ENCODE measurements at places on chromosomes 2 and 18. TPM values are rescaled to one million over a fixed set of nuclear protein-coding genes. Genes with fewer than 3 reads are reported as not detected.

DNA sequence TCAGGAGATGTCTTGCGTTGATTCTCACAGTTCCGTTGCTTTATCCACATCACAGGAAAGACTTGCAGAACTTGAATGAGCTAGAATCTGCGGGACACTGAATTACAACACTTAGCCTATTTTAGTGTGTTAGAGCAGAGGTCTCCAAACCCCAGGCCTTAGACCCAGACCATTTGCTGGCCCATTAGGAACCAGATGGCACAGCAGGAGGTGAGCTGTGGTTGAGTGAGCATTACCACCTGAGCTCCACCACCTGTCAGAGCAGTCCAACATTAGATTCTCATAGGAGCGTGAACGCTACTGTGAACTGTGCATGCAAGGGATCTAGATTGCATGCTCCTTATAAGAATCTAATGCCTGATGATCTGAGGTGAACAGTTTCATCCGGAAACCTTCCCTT is 3.8 kb downstream of the MRPL30 start:
- H3K4me3 ChIP-seq, result no peak overlapping the region
- H3K27ac ChIP-seq, result no peak overlapping the region
- DNase-seq, result no peak
- H3K27me3 ChIP-seq, result no peaks in the 10 kb centered on the region

DNA sequence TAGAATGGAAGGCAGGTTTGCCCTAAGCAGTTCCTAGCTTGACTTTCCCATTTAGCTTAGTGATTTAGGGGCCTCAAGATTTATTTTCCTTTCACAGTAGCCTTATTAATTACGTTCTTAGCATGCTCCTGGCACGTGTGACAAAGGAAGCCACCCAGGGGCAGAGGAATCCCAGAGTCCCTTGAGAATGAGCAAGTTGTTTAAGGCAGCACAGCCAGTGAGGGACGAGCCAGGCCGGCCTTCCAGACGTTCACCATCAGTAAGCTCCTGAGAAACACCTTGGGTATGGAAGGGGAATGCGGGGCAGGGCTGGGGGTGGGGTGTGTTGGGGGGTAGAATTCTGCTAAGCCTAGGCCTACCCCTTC is 76.3 kb downstream of the SOWAHC start:
- peaks cover 6% of the 10 kb centered on the region for H3K4me1 ChIP-seq
- no peak for DNase-seq
- no peak overlapping the region for H3K27ac ChIP-seq

- no peaks in the 10 kb centered on the region for H3K4me1 ChIP-seq
- DNase-seq, result no peak
- no peaks in the 10 kb centered on the region for H3K36me3 ChIP-seq
- H3K27ac ChIP-seq, result no peak overlapping the region
- no peak overlapping the region for H3K4me3 ChIP-seq
Observed at GRCh38 chr18:66523219-66523991, 80.5 kb downstream of the CDH19 start.

DNA sequence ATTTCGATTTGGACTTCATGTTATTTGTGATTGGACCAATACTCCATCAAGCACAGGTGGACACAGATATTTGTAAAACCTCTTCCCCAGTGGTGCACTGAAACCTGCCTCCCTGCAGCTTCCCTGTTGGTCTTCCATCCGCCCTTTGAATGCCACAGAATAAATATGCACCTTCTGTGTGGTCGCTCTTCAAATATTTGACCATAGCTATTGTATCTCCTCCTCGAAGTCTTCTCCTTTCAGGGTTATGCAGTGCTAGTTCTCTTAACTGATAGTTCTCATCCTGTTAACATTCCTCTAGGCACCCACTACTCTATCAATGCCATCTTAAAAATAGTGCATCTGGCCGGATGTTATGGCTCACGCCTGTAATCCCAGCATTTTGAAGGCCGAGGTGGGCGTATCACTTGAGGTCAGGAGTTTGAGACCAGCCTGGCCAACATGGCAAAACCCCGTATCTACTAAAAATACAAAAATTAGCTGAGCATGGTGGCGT is 12.5 kb downstream of the SPATS2L start:
- H3K4me3 ChIP-seq, result no peak overlapping the region
- no peak overlapping the region for H3K27ac ChIP-seq
- H3K36me3 ChIP-seq, result no peaks in the 10 kb centered on the region
- DNase-seq, result no peak
- H3K27me3 ChIP-seq, result peaks cover 3% of the 10 kb centered on the region
- H3K4me1 ChIP-seq, result peaks cover 7% of the 10 kb centered on the region

DNA sequence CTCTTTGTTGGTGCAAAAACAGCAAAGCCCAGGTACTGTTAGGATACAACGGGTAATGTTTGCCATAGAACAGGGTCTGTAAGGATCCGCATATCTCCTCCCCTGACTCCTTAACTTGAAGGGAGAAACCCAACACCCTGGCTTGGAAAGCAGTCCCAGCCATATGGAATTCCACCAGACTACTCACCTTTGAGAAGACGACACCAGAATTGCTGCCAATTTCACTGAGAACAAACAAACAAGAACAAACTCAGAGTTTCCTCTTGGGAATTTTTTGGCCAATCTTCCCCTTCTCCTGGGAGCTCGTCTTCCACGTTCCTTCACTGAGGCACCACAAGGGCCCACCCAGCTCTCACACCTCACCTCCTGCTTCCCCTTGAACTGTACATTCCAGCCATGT is 29.2 kb downstream of the CAPN14 start:
- no peak overlapping the region for H3K27ac ChIP-seq
- no peaks in the 10 kb centered on the region for H3K4me1 ChIP-seq
- no peak overlapping the region for H3K4me3 ChIP-seq
- H3K27me3 ChIP-seq, result no peaks in the 10 kb centered on the region

- DNase-seq, result peak; percentile 81
- peaks cover 46% of the 10 kb centered on the region for H3K4me1 ChIP-seq
- H3K36me3 ChIP-seq, result no peaks in the 10 kb centered on the region
- peak overlapping the region; percentile 47 for H3K27ac ChIP-seq
- no peaks in the 10 kb centered on the region for H3K27me3 ChIP-seq
Observed at GRCh38 chr2:136242687-136243277, 124.8 kb upstream of the CXCR4 start.

- H3K4me3 ChIP-seq, result no peak overlapping the region
- peaks cover 1% of the 10 kb centered on the region for H3K27me3 ChIP-seq
- no peaks in the 10 kb centered on the region for H3K36me3 ChIP-seq
- peaks cover 5% of the 10 kb centered on the region for H3K4me1 ChIP-seq
- no peak overlapping the region for H3K27ac ChIP-seq
- no peak for DNase-seq
Observed at GRCh38 chr18:72555968-72556367, 11.8 kb upstream of the CBLN2 start.

DNA sequence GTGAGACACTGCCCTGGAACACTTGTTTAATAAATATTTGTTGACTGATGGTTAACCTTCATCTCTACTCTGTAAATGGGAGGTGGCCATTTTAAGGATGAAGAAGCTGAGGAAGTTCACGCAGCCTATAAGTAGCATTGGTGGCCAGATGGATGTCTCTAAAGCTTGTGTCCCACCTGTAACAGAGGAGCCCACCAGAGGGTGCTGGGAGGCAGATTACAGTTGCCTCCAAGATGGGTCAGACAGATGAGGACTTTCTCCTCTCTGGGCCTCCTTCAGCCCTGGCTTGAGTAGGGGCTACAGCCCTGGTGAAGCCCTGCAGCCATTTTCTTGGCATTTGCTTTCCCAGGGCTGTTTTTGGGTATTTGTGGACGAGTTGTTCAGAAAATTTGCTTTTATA is 45.0 kb upstream of the MCFD2 start:
- peaks cover 32% of the 10 kb centered on the region for H3K36me3 ChIP-seq
- peak; percentile 16 for DNase-seq
- no peak overlapping the region for H3K27ac ChIP-seq
- no peak overlapping the region for H3K4me3 ChIP-seq

- H3K27me3 ChIP-seq, result peaks cover 6% of the 10 kb centered on the region
- no peak overlapping the region for H3K27ac ChIP-seq
- H3K4me3 ChIP-seq, result no peak overlapping the region
- no peaks in the 10 kb centered on the region for H3K36me3 ChIP-seq
Observed at GRCh38 chr2:200026332-200027230, 71.2 kb downstream of the MAIP1 start.

DNA sequence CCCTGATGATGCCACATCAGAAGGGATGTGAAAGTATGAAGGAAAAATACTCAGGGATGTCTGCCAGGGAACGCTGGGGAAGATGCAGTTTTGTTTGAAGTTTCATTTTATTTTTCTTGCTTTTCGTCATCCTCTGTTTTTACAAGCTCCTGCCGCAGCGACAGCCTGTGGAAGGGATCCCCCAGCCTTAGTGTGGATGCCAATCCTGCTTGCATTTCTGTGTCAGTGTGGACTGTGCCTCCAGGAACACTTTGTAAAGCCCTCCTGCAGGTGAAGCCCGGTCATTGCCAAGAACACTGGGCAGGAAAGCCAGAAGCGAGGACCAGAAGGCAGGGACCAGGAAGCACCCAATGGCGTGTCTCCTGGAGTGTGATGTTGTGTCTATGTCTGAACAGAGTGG is 234.3 kb downstream of the SEPTIN10 start:
- H3K36me3 ChIP-seq, result no peaks in the 10 kb centered on the region
- no peak for DNase-seq
- no peaks in the 10 kb centered on the region for H3K4me1 ChIP-seq
- H3K27ac ChIP-seq, result no peak overlapping the region
- H3K27me3 ChIP-seq, result no peaks in the 10 kb centered on the region

DNA sequence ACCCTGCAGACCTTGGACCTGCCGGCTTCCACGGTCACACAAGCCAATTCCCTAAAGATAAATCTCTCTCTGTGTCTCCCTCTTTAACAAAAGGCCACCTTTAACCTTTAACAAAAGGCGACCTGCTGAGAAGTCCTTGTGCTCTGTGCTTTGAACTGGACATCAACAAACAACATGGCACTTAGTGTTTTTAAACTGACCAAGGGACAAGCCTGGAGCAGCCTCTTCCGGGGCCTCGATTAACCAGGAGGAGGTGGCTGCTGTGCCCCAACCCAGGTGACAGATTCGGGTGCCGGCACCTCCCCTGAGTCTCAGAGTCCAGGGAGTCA is 135.3 kb downstream of the RTP5 start:
- no peak for DNase-seq
- H3K36me3 ChIP-seq, result no peaks in the 10 kb centered on the region
- peaks cover 4% of the 10 kb centered on the region for H3K4me1 ChIP-seq
- no peak overlapping the region for H3K4me3 ChIP-seq

DNA sequence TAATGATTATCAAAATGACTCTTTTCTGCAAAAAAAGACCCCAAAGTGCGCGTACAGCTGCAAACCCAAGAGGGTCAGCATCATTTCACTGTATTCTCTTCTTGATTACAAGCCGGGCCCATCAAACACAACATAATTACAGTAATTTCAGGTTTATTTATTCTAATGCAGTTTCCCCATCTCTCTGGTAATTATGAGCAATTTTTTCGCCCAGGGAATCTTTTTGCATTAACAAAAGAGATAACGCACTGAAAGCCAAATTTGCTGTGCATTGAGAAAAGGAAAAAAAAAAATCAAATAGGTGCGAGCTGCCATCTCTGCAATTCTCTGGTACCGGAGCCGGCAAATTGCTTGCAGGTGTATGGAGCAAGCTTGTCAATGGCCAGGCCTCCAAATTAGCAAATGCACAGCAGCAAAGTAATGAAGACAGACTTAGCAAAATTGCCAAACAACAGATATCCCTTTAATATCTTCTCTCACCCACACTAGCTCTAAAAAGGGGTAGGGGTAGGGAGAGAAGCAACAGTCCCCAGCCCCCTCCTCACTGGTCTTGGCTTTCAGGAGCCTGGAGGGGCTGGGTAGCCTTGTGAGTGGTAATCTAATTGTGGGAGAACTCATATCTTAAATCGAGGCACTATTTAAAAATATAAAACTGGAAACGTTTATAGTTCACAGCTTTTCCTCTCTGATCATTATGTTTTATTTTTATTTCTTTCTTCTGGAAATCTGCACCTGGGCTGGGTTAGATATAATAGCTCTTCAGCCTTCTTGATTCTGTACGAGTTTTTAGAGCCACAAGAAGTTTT is 6.7 kb downstream of the DLX1 start:
- no peak overlapping the region for H3K27ac ChIP-seq
- no peak for DNase-seq
- H3K4me1 ChIP-seq, result peaks cover 41% of the 10 kb centered on the region
- peaks cover 84% of the 10 kb centered on the region for H3K27me3 ChIP-seq

DNA sequence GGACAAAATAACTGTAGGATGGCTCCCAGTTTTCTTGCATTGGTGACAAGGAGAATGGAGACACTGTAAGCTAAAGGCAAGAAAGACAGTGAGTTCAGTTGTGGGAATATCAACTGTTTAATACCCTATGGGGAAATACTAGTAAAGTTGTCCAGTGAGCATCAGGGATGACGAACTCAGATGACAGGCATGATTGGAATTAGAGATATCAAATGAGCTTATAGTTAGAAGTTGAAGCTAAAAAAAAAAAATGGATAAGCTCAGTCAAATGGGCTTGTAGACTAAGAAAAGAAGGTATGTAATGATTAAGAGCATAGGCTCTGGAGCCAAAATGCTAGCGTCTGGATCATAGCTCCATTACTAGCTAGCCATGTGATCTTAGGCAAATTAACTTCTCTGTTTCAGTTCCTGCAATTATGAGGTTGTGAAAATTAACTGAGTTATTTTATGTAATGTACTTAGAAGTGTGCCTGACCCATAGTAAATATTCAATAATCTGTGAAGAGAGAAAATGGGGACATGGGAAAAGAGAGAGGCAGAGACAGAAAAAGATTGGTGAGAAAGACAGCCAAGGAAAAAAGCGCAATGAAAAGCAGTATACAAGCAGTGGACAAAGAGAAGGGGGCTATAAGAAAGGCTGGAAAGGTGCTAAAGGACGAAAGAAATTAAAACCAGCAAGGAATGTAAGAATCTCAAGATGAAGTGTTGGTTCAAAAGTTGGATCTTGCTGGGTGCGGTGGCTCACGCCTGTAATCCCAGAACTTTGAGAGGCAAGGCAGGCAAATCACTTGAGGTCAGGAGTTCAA is 95.7 kb upstream of the SLC39A10 start:
- peak overlapping the region; percentile 97 for H3K27ac ChIP-seq
- peaks cover 22% of the 10 kb centered on the region for H3K36me3 ChIP-seq
- peak overlapping the region; percentile 49 for H3K4me3 ChIP-seq
- no peaks in the 10 kb centered on the region for H3K27me3 ChIP-seq

GRCh38 chr2:181642086-181642485 is 14.8 kb downstream of the CERKL start:
- no peak overlapping the region for H3K27ac ChIP-seq
- no peaks in the 10 kb centered on the region for H3K36me3 ChIP-seq
- no peak overlapping the region for H3K4me3 ChIP-seq
- H3K4me1 ChIP-seq, result no peaks in the 10 kb centered on the region
- peaks cover 17% of the 10 kb centered on the region for H3K27me3 ChIP-seq

The ACMSD gene
- not detected for total RNA-seq

The ITPRIPL1 gene
- total RNA-seq, result 32.6 TPM

The BOLL gene
- not detected for total RNA-seq

The CHAC2 gene
- total RNA-seq, result 20.4 TPM

The SLC40A1 gene
- total RNA-seq, result 1.5 TPM
